ENCODE measurements at places on chromosomes 13 and 19. TPM values are rescaled to one million over a fixed set of nuclear protein-coding genes. Genes with fewer than 3 reads are reported as not detected.

FAM98C gene
- total RNA-seq, result 20.3 TPM

OR4F17 gene
- not detected for total RNA-seq

DNAAF3 gene
- total RNA-seq, result 2.6 TPM

PROZ gene
- total RNA-seq, result not detected

SLC15A1 gene
- not detected for total RNA-seq

GARIN5B gene
- not detected for total RNA-seq

POU4F1 gene
- 0.93 TPM for total RNA-seq

EHD2 gene
- total RNA-seq, result 22.9 TPM

SIGLEC8 gene
- not detected for total RNA-seq
